T-cell (primary cell): ENCODE measurements at places on chromosomes 6 and 20. TPM values are rescaled to one million over a fixed set of nuclear protein-coding genes. Genes with fewer than 3 reads are reported as not detected.

Gene LY6G6D
- not detected for total RNA-seq

Gene TRIM15
- not detected for total RNA-seq

Gene LTB
- total RNA-seq, result 813 TPM

DNA sequence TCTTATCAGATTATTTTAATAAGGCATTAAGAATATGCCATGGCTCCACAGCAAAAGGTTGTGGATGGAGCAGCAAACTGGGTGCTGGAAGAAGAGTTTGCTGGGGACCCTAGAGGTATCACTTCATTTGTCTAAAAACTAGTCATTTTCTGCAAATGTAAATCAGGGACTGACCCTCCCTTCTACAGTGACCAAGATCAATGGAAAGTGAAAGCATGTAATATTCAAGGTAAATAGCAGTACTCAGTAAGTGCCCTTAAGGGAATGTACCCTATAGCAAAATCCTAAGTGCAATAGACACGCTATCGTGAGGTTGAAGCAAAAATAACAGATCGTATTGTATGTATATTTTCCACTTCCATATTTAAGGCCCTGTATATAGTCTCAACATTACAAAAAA lies 38.7 kb downstream of the TRDN start:
- H3K27ac ChIP-seq, result no peak overlapping the region
- H3K27me3 ChIP-seq, result no peaks in the 10 kb centered on the region
- DNase-seq, result no peak

GRCh38 chr6:28906669-28907068 lies 17.1 kb downstream of the TRIM27 start:
- H3K27me3 ChIP-seq, result no peaks in the 10 kb centered on the region
- peaks cover 89% of the 10 kb centered on the region for H3K36me3 ChIP-seq
- H3K27ac ChIP-seq, result no peak overlapping the region
- H3K4me1 ChIP-seq, result no peaks in the 10 kb centered on the region
- DNase-seq, result no peak

- peaks cover 9% of the 10 kb centered on the region for H3K27me3 ChIP-seq
- H3K4me3 ChIP-seq, result no peak overlapping the region
- no peak for DNase-seq
- H3K36me3 ChIP-seq, result no peaks in the 10 kb centered on the region
- no peaks in the 10 kb centered on the region for H3K4me1 ChIP-seq
Measured at GRCh38 chr6:132527791-132528190, 10.3 kb upstream of the TAAR9 start.
